ENCODE measurements at places on chromosomes 6 and 20.

DNA sequence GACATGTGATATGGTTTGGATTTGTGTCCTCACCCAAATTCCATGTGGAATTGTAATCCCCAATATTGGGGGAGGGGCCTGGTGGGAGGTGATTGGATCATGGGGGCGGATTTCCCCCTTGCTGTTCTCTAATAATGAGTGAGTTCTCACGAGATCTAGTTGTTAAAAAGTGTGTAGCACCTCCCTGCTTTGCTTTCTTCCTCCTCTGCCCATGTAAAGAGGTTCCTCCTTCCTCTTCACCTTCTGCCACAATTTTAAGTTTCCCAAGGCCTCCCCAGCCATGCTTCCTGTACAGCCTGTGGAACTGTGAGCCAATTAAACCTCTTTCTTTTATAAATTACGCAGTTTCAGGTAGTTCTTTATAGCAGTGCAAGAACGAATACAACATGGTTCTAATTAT, 2.1 kb upstream of the ZNF451 start:
- no peak for DNase-seq

GRCh38 chr20:31842471-31843157, 2.8 kb downstream of the FOXS1 start:
- DNase-seq, result no peak

DNA sequence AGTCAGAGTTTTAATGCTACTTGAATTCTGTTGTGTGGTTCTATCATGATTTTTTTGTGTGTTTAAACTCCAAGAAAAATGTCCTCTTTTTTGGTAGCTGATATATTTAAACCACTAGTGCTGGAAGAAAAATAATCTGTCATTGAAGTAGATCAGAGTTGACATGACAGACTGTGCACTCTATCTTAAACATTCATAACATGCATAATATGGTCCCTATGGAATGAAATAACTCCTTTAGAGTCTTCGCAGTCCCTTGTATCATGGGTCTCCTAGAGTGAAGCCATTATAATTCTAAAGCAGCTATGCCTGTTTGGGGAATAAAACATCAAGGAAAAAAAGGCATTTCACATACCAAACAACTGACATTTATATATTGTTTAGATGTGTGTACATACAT, 282.7 kb upstream of the CITED2 start:
- DNase-seq, result no peak

DNA sequence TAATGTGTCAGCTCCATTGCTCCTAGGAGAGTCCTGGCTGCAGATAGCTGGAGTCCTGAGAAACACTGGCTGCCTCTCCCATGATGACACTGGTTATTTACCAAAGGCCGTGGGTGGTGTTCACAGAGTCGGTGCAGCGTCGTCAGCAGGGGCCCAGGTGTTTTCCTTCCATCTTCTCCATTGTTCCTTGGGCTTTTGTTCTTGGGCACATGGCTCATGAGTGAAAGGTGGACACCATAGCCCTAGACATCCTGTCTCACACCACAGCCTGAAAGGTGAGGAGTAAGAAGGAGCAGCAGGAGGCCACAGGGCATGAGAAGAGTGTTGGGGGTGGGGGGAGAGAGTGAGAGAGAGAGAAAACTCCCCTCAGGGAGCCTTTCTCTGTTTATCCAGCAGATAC, 9.1 kb downstream of the CST5 start:
- DNase-seq, result no peak

DNA sequence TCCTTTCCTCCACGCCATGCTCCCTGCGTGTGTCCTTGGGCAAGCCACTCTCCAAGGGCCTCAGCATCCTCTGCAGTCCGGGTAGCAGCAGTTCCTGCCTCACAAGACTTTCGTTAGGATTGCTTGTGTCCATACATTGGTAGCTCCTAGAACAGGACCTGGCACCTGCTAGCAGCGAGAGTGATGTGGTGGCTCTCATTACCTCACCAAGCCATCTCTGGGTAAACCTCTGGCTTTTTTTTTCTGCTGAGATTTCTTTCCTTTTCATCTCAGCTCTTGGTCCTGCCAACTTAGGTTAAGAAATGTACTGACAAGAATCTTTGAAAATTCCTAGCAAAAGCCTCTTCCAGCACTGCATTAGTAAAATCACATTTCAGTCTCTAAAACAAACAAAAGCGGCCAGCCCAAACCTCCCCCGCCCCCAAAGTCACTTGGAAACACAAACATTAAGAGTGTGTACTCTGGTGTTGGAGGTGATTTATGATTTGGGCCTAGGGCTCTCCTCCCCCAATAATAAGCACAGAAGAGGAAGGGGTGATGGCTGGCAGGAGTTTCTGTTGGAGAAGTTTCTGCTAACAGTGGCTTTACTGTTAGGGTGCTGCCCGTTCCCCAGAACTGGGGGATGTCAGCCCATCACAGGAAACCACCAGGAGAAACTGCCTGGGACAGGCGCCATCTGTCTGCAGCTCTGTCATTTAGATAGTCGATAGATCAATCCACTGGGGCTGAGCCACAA, 199.2 kb downstream of the CD83 start:
- DNase-seq, result no peak

DNA sequence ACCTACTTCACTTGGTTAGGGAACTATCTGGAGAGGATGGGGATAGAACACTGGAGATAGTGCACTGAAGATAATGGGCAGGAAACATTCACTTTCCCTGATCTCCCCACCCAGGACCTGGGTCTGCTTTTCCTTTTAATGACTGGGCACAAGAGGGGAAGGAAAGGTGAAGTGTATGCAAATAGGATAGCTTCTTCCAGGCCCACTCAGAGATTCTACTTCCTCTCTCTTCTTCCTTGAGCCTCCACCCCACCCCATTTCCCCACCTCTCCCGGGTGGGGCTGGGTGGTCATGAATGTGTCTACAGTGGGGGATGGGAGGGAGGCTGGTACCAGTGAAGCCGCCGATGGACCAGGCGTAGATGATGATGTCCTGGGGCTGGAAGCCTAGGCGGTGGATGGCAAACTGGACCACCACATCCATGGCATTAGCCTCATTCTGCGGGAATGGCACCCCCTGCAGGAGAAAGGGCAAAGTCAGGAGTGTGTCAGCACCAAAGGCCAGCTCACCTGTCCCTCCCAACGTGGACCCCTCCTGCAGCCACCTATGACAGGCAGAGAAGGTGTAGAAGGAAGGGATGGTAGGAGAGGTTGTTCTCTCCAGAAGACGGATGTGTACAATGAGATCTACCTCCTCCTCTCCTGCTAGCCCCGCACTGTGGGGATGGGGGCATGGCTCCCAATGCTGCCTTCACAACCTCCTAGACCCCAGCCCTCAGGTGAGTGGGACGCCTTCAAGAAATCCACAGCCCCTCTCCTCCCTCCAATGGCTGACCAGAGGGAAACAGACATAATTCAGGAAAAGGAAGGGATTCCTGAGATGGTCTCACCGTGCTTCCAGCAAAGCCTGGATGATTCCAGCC, 8.6 kb upstream of the LY6G5C start:
- DNase-seq, result no peak

DNA sequence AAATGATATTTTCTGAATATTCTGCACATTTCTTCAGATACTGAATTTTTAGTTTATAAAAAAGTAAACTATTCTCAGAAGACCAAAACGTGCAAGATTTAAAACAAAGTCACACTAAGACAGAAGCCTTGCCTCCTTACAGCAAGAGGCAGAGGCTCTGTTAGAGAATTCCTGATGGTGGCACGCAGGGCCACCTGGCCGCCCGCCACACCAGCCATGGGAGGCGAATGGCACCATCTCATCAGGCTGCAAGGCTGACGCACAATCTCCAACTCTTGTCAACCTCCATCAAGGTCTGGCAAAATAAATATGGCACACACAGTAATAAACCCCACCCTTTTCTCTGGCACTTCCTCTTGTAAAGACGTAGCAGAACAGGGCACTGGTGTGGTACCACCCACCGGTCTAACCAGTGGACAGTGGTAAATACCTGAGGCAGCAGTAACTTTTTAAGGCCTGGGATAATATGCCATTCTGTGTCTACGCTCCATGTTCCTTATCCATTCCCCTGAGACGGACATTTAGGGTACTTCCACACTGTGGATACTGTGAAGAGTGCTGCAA, 111.4 kb downstream of the WDR27 start:
- no peak for DNase-seq

- no peak for DNase-seq
These were observed 82.1 kb downstream of the PLEKHG1 start for GRCh38 chr6:150681578-150682395.

- DNase-seq, result no peak
These were observed 80.7 kb downstream of the THBS2 start for GRCh38 chr6:169172946-169173345.
